ENCODE measurements at places on chromosomes 5 and 9.

DNA sequence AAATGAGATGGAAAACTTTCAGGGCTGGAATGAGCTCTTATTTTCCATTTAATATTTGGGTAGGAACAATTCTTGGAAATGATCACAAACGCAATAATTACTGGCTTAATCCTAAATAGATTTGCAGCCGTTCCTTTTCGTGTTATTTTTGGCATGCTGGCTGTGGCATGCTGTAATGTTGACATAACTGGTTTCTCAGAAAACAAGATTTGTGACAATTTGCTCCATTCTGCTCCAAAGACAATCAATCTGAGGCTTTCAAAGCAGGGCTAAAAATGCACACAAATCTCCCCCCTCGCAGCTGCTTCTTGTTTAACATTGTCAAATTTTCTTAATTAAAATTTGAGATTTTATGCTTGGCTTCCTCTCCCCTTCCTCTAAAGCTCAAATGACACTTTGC is 151.2 kb downstream of the TTC39B start:
- DNase-seq: no peak

- no peak for DNase-seq
Measured at GRCh38 chr5:126636956-126637355, 36.2 kb downstream of the PHAX start.

DNA sequence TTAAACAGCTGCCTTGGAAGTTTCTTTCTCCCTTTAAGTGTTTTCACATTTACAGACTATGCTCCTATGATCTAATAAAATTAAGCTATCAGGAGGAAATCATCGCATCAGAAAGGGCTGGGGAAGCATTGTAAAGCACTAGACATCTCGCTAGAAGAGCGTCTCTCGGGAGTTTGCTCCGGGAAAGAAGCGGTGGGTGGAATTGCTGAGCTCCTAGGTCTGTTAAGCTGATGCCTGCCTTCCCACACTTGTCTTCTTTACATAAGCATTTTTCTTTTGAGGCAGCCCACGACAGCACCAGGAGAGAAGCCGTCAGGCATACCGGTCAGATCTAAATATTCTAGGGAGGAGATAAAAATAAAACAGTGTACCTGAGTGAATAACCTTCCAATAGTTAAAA is 541.7 kb upstream of the TUSC1 start:
- no peak for DNase-seq

DNA sequence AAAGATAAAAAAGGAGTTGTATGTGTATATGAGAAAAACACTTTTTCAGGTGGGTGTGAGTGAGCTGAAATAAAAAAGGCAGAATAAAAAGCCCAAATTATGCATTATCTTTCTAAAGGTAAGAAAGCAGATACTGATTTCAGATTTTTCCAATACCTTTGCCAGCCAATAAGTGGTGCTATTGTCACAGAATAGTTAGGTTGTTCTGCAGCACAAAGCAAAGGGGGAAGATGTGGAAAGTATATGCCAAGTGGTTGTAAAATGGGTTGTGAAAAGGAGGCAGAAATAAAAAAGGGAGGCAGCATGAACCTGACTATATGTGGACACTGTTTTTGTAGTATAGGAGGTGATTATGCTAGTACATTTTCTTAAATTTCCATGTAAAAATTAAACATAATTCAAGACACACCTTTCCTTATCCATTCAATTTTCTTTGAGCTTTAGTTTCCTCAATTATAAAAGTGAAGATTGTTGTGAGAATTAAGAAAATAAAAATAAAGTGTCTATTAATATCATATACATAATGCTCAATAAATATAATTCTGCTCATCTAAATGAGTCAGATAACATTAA is 106.7 kb downstream of the SMIM15 start:
- DNase-seq: no peak

DNA sequence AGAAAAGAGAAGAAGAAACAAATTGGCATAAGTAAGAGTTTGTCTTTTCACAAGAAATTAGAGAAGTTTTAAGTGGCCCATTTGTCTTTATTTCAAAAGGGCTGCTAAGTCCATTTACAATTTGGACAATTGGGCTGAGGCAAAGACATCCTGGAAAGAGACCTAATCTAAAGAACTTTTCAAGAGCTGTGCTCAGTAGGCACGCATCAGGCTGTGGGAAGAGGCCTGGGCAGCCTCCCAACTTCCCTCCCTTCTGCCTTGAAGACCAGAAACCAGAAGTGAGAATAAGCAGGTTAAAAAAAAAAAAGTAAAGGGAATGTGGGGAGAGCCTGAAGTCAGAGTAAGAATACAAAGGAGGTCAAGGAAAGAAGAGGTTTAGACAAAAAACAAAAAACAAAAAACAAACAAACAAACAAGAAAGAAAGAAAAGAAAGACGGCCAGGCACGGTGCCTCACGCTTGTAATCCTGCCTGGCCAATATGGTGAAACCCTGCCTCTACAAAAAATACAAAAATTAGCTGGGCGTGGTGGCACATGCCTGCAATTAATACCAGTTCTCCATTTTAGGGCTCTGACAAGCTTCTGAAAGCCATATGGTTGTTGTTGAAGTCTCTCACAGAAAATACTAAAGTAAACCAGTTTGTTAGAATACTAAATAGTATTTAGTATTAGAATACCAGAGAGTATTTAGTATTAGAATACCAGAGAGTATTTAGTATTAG is 48.0 kb upstream of the CEP78 start:
- DNase-seq: no peak

- DNase-seq: no peak
Measured at GRCh38 chr9:80538976-80539375, 967.2 kb downstream of the TLE4 start.

DNA sequence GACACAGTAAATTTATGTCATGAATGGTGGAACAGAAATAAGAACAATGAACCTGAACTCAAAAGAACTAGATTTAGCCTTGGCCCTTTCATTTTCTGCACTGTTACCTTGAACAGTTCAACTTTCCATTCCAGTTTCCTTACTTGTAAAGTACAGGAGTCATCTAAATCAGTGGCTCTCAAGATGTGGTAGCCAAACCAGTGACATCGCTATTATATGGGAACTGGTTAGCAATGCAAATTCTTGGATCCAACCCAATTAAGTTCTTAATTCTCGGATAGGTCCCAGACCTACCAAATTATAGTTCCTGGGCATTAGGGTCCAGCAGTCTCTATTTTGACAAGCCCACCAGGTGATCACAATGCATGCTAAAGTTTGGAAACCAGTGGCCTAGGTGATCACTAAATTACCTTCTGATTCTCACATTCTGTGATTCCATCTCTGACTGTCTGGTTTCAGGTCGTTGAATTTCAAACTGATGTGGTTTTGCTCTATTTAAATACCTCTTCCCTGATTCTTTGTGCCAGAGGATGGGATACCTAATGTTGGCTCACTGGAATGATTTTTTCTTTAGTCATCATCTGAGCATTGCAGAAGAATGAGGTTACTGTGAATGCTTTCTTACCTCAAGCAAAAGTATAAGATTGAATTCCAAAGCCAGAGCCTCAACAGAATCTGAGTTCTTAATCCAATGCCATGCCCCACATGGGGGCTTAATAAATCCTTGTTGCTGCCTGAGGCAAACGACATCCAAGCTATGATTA is 253.8 kb downstream of the ENC1 start:
- DNase-seq: no peak

DNA sequence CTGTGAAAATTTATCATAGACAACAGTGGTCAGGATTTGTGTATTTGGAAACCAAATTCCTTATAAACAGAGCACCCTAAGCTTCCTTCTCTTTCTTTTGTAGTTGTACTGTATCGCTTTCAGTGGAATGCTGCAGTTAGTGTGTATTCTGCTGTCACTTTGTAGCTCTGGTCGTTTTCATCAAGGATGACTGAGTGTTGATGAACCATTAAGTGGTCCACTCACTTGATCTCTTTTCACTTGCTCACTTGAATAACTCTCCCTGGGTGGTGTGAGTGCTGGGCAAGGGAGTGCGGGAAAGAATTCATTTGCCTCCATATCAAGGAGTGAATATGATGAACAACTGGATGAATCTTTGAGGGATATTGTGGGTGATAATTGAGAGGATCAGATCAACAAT is 1225.7 kb upstream of the WWC1 start:
- no peak for DNase-seq

GRCh38 chr9:6620353-6620752 is 25.2 kb downstream of the GLDC start:
- DNase-seq: no peak

DNA sequence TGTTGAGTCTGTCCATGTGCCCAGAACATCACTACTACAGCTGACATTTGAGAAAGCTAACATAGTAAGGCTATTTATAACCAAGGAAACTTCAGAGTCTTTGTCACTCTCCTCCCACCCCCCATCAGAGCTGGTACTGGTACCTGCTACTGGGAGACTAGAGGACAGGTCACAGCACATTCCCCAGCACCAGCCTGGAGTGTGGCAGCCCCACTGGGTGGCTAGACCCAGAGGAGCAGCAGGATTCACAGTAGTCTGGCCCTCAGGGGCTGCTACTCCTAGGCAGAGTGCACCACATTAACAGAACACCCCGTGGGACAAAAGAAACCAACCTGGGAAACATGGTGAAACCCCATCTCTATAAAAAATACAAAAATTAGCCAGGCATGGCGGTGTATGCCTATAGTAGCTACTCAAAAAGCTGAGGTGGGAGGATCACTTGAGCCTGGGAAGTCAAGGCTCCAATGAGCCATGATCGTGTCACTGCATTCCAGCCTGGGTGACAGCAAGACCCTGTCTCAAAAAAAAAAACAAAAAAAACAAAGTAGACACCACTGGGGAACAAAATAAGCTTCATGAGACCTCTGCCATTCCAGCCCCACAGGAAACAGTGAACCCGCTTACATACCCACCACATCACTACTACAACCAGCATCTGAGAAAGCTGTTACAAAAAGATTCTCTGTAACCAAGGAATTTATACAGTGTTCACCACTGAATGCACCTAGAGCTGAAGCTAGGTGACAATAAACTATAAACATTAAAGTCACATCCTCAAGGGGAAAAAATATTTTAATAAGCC is 26.3 kb upstream of the PTGER4 start:
- no peak for DNase-seq

DNA sequence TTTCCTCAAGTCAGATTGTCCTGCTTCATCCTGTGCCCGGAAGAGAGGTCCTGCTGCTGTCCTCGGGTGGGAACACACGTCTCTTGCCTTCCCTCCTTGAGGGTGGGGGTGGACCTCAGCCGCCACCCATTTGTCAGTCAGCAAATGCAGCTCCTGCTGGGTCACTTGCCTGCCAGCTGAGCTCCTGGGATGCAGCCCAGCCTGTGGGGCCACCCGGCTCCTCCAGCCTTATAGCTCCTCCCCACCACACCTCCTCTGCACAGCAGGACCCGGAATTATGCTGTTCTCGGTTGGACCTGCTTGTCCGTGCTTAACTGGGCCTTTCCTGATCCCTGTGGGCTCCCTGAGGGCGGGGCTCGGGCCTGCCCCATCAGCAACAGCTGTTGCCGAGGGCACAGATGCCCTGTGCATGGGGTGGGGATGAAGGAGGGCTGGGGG is 52.7 kb downstream of the RXRA start:
- no peak for DNase-seq

- DNase-seq: no peak
Measured at GRCh38 chr9:94212531-94212930, 46.6 kb upstream of the ZNF169 start.

DNA sequence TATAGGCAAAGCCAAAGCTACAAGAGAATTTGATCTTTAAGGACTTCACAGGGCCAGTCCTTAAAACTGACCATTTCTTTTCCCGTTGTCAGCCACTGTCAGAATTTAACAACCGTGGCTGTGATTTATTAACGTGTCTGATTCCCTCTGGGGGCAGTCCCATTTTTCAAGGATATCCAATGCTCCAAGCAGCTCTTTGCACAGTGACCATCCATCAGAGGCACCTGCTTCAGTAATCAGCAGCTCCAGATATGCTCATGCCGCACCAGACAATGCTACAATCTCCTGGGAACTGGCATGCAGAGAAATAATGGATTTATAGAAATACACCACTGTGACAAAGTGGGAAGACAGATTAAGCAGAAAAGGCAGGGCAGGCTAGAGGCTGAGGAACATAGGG is 163.3 kb upstream of the PPP1R2B start:
- no peak for DNase-seq

GRCh38 chr5:141392429-141393198 is at the start of gene PCDHGA8:
Gene PCDHGA8 (plus strand): TSS chr5:141392633. CDS start chr5:141392814, 181 bp downstream.
- DNase-seq: no peak
